T-cell (primary cell): ENCODE measurements at places on chromosomes 7 and 10. TPM values are rescaled to one million over a fixed set of nuclear protein-coding genes. Genes with fewer than 3 reads are reported as not detected.
A peak's percentile ranks its signal among the peaks of the same experiment; 100 is the strongest.

- peak; percentile 23 for DNase-seq
Measured at GRCh38 chr10:22002591-22003176, 846 bp downstream of the DNAJC1 start.

PTF1A gene
- total RNA-seq: not detected

NUDCD3 gene
- 95.9 TPM for total RNA-seq

DNA sequence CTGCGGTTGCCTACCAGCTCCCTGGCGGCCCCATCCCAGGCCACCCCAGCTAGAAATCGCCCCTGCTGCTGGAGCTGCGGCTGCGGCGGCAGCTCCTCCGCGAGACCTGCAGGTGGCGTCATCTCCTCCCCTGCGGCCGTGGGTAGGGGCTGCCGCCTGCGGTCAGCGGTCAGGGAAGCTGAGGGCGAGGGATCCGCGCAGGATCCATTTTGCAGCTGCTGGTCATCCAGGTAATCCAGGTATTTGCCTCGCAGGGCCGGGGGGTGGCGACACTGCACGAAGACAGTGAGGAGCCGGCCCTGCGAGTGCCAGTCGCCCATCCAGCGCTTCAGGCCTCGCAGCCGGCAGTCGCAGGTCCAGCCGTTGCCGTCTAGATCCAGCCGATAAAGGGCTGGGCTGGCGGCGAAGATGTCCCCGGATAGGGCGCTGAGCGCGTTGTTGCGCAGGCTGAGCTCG is 1.5 kb downstream of the TRIL start:
- DNase-seq: no peak

DNA sequence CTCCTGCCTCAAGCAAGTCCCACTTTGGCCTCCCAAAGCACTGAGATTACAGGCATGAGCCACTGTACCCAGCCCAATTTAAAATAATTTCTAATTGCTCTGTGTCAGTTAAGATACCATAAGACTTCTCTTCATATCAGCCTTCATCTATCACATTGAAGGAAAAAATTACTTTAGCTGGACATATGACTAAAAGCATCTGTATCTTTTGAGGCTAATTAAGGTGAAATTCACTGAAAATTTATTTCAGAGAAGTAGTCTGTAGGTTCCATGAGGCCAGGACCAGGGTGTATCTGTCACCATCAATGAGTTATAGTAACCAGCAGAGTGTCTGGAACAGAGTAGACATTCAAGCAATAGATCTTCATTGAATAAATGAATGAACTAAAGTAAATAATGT is 205.2 kb upstream of the PHYHIPL start:
- DNase-seq: no peak

GRCh38 chr10:95242581-95243317 is 48.1 kb downstream of the PDLIM1 start:
- DNase-seq: no peak

HYCC1 gene
- 25.7 TPM for total RNA-seq

COBL gene
- total RNA-seq: 0.07 TPM

DNA sequence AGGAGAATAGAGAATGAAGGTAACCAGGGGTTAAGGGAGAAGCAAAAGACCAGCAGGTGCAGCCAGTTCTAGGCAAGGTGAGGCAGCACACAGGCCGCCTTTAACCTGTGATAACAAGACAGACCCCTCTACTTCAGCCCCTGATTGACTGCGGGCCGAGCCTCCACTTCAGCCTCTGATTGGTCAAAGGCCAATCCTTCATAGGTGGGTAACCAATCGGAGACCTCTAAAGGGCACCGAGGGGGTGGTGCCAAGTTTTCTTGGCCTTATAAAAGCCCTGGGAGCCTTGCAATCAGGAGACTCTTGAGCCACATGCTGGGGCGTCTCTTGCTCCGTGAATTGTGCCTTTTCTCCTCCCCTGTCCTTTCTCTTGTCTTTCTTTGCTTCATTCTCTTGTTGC is 98.8 kb downstream of the ELFN1 start:
- DNase-seq: no peak

GRCh38 chr10:131848296-131848695 is 52.5 kb upstream of the PPP2R2D start:
- no peak for DNase-seq

- DNase-seq: no peak
Measured at GRCh38 chr7:12764458-12764891, 77.0 kb downstream of the ARL4A start.

TMEM140 gene
- 32.3 TPM for total RNA-seq

MMP21 gene
- 0.44 TPM for total RNA-seq

GRCh38 chr10:120431251-120431651 is 25.8 kb upstream of the PLPP4 start:
- no peak for DNase-seq

DNA sequence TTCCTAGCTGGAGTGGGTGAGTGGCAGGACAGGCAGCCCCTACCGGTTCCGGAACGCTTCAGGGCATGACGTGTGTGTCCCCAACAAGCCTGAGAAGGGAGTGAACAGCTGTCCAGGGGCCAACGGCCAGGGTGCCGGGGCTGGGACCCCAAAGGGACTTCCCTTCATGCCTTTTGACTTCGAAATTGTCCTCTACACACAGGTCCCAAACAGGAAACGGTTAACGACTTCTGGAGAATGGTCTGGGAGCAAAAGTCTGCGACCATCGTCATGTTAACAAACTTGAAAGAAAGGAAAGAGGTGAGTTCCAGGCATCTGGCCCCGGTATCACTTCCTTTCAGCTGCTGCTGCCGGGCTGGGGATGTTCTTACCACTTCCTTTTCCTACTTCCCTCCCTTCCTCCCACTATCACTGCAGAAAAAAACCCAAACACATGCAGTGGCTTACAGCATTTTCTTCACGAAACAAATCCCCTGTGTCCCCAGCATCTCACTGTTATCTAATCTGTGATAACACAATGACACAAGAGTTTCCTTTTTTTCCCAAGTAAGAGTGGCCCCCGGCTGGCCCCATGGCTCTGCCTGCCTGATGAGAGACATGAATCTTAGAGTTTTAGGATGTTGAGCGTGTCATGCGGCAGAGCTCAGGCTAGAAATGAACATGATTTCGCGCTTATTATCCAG is 63.2 kb downstream of the MKI67 start:
- DNase-seq: peak; percentile 69

- DNase-seq: no peak
Measured at GRCh38 chr7:130891254-130892094, 157.5 kb upstream of the KLF14 start.

GRCh38 chr7:123208793-123209192 is 9.0 kb upstream of the SLC13A1 start:
- DNase-seq: no peak

DNA sequence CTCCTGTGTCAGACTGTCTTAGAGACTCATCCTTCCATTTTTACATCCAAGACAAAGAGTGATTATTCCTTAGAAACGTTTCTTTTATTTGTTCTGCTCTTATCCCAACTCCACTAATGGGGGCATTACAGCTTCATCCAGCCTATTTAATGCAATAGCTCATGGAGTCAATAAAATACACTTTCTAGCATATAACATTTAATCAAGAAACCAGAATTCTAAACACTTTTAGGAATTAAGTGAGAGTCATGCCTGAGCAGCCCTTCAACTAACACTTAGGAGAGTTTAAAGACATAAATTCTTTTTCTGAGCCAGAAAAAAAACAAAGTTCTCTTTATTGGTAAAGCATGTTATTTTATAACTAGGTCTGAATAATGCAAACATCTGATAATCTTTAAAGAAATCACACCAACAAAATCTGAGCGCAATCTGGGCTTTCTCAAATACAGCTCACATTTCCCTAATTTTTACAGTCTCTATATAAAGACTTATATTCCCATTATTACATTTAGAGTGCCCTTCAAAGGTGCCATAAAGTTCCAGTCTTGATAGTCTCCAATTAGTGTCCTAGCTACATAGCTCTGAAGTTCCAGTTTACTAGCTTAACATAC is 361.7 kb upstream of the HPS1 start:
- no peak for DNase-seq

DNA sequence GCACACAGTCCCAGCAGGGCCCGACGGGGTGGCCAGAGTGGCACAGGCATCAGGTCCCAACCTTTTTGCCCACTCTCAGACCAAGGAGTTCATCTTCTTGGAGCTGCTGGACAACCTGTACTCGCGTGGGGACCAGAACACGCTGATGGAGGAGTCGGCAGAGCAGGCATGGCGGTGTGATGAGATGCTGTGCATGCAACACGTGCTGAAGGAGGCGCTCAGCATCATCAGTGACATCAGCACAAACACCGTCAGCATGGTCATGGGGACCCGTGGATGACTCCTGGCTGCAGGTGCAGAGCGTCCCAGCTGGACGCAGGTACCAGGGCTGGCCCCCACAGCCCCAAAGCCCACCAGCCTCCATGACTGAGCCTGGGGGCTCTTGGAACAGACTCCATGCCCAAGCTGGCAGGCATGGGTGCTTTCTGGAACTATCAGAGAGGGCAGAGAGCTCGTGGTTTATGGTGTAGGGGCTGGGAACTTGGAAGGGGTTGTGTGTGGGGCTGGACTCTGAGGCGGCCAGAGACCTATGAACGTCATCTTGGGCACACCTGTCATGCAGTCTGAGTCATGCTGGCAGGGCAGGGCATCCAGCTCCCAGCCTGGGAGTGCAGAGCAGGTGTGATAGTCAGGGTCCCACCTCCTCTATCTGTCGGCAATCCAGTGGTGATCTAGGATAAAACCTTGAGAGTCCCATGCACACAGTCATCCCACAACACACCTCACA is 8.2 kb upstream of the MTPAP start:
- no peak for DNase-seq

MGAM2 gene
- total RNA-seq: not detected

IGFBP3 gene
- 8.2 TPM for total RNA-seq

- no peak for DNase-seq
Measured at GRCh38 chr7:102472126-102473041, 6.3 kb downstream of the POLR2J start.

DNA sequence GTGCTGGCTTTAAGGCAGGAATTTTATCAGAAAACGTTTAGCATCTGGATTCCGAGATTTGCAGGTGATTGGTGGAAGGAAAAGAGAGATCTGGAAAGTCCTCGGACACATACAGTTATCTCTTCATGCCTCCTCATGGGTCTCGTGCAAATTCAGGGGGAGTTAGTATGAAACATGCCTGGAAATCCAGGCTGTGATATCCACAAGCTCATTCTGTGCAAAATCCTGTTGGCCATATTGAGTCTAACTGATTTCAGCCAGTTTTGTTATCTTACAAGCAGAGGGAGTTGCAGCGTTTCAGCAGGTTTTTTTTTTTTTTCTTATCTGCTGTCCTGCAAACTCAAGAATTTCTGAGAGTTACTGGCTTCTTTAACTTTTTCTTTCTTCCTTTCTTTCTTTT is 411.5 kb downstream of the GALNT17 start:
- no peak for DNase-seq

DNA sequence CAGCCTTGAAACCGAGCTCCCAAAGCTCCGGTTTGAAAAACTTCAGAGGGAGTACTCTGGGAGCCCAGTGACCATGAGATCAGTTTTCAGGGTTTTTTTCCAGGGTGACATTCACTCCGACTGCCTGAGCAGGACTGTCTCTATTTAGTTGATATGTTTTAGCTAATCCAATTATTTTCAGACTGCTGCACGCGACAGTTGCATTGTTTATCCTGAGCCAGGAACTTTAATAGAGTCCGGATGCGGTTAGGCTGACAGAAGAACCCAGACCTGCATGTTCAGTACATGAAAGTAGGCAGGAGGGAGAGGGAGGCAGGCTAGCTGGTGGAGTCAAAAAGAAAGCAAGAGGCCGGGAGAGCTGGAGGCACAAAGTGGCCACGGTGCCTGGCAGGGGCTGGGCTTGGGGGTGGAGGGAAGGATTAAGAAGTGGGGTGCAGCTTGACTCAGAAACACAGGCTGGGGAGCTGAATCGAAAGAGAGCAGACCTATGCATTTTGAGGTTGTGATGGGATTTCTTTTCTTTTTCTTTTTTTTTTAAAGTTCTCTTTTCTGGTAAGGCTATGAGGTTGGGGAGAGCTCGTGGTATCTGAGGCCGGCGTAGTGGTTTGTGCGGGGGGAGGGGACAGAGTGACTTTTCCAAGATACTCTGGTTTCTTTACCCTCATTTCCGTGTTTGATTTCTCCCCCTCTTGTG is 5.7 kb downstream of the GATA3 start:
- DNase-seq: peak; percentile 48

DNA sequence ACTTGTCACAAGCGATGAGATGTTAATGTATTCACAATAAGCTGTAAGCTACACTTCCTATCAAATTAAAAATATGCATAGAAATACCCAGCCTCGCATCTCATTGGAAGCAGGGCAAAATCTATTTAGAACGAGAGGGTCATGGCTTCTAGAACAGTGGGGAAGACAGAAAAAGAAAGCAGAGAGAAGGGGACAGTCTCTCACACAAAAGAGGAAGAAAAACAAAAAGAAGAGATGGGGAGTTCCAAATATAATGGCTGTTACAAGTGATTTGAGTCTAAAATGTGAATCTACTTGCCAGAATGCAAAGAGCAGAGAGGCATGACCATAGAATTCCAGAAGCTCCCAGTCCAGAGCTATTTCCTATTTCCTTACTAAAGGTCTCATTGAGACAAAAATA is 13.8 kb downstream of the LRRN3 start:
- DNase-seq: no peak

DNA sequence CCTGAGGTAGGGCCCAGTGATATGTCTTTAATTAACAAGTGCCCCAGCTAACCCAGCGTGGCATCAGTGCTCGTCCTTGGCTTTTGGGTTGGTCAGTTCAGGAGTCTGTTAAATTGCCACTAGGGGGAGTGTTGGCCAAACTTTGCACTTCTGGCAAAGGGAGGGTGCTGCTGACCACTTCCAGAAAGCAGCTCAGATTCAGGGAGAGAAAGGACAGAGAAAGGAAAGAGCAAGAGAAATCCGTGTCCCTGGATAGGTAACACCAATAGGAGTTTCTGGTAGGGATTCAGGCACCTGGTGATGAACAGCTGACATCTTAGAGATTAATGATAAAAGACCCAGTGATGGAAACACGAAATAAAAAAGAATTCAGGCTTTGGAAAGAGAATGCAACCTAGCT is 243.1 kb upstream of the AOAH start:
- no peak for DNase-seq

GRCh38 chr7:158734861-158735260 is 30.3 kb upstream of the NCAPG2 start:
- DNase-seq: no peak

DNA sequence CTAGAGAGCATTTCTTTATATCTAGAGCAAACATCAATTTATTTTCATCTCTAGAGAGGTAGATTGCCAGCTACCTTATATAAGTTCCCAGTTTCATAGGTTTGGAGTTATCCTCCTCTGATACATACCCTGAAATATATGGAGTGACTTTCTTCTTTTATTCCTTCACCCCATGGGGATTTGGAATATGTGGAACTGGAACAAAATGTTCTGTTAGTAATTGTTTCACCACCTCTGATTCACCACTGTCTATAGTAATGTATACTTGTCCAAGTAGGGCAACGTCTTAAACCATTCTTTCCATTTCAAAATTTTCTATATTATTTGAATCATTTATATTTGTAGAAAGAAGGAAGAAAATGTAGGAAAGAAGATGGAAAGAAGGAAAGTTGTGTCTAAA is 511.2 kb upstream of the KCND2 start:
- no peak for DNase-seq

GRCh38 chr7:32381024-32381601 is 109.1 kb downstream of the LSM5 start:
- DNase-seq: no peak

DLX6 gene
- not detected for total RNA-seq
